A549 treated with CpdA at 1 μM for 4 hours (cell line): ENCODE measurements at places on chromosomes 16 and 17. TPM values are rescaled to one million over a fixed set of nuclear protein-coding genes. Genes with fewer than 3 reads are reported as not detected.

Gene SLFN14
- total RNA-seq = not detected in 5 replicates

Gene TMEM92
- total RNA-seq = 24.5 to 28.2 TPM (median 27.3 TPM) in 5 replicates

Gene PYY
- 0.11 TPM in 1 of 5 replicates, not detected in the others for total RNA-seq

Gene RND2
- total RNA-seq = 0.13 to 0.24 TPM (median 0.15 TPM) in 5 replicates

Gene MIEN1
- total RNA-seq = 89.4 to 104 TPM (median 92.7 TPM) in 5 replicates

Gene AURKB
- 153 to 173 TPM (median 159 TPM) in 5 replicates for total RNA-seq

Gene CACNA1H
- total RNA-seq = 8.6 to 12.1 TPM (median 11.3 TPM) in 5 replicates

Gene RHBDL3
- 3.2 to 5.2 TPM (median 4.4 TPM) in 5 replicates for total RNA-seq
